ENCODE measurements at places on chromosomes 12 and 14.

- DNase-seq, result no peak
These were observed 8.6 kb upstream of the OAS3 start for GRCh38 chr12:112929715-112930114.

GRCh38 chr12:43011383-43011926 is 421.9 kb upstream of the PRICKLE1 start:
- no peak for DNase-seq

DNA sequence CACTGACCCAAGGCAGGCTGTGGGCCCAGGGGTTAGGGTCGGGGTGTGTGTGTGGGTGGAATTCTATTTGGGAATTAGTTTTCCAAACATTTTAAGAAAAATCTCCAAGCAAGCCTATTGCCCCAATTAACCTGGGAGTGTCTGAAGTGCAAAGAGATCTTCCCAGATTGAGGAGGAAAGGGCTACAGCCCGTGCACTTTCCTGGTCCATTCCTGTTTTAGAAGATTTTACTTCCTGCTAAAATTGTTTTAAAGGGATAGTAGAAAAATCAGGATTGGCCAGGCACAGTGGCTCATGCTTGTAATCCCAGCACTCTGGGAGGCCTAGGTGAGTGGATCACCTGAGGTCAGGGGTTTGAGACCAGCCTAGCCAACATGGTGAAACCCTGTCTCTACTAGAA is 5.3 kb downstream of the DCTN2 start:
- no peak for DNase-seq

GRCh38 chr14:94113073-94113472 is 2.5 kb downstream of the IFI27 start:
- DNase-seq, result no peak

DNA sequence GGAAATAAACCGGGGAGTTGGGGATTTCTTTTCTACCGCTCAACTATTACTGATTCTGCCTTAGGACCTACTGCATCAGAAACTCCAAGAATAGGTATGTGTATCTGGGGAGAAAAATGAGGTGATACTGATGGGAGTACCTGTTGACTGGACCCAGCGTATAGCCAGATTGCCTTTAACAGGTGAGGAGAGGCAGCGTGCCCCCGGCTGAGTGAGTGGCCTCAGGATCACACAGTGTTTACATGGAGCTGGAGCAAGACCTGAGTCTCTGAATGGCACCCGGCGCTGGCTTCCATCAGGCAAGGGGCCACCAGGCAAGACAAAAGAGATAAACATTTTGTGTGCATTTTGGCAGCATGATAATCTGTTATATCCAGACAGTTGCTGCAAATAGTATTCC is 496.2 kb downstream of the EGLN3 start:
- peak; percentile 50 for DNase-seq

DNA sequence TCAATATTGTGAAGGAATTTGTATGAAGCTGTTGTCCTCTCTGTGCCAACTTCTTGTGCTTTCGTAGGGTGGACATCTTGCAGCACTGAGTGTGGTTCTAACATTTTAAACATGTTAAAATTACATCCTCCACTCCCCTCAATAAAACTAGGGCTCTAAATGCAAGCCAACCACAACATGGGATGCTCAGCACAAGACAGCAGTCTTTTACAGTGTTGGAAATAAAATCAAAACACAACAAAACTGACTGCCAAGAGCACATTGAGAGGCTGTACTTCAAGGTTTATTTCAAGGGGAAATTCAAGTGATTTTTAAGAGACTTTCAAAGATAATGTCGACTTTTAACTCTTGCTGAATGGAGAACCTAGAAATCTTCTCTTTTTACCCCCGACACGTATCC is 396.9 kb downstream of the TMTC2 start:
- no peak for DNase-seq

GRCh38 chr14:39038542-39038941 is 64.5 kb downstream of the SEC23A start:
- DNase-seq, result peak; percentile 9

GRCh38 chr12:106226884-106227640 is 20.8 kb downstream of the CKAP4 start:
- DNase-seq, result peak; percentile 85

DNA sequence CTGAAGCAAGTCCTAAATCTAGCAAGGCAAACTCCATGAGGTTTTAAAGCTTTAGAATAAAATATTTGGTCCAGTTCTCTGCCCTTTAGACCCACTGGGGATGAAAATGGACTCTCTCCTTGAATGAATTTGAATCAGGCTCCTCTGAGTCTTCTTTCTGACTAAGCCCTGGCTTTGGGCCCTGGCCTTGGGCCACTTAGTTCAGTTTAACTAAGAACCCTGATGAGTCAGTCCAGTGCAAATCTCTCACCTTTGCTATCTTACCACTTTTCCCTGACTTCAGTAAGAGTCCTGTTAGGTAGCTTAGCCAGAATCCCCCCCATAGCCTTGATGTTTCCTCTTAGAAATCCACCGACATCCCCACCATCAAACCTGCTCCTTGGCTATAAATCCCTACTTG is 427.5 kb downstream of the SNAPC1 start:
- no peak for DNase-seq

- peak; percentile 80 for DNase-seq
These were observed 15.8 kb upstream of the KRT7 start for GRCh38 chr12:52217223-52217622.

DNA sequence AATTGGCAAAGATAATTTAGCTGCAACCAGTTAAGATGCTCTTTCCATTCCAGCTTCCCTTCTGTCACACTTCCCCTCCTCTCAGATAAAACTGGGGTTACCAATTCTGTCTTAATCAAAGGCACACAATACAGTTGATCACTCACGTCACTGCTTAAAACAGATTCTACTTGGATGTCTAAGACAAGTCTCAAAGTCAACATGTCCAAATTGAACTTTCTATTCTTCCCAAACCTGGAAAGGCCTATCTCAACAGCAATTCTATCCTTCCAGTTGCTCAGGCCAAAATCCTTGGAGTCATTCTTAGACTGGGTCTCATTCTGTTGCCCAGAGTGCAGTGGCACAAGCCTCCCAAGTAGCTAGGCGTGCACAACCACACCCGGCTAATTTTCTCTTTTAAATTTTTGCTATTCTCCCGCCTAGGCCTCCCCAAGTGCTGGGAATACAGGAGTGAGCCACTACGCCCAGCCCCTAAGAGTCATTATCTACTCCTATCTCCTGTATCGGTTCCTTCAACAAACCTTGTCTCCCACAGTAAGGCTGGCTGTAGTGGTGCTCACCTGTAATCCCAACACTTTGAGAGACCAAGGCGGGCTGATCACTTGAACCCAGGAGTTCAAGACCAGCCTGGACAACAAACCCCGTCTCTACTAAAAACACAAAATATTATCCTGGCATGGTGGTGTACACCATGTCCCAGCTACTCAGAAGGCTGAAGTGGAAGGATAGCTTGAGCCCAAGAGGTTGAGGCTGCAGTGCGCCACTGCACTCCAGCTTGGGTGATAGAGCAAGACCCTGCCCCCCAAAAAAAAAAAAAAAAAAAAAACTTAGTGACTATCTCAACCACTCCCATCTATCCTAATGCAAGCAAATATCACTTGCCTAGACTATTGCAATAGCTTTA is 4.7 kb downstream of the RPS29 start:
- no peak for DNase-seq

- no peak for DNase-seq
These were observed 78.9 kb downstream of the SETD3 start for GRCh38 chr14:99401621-99402284.

- no peak for DNase-seq
These were observed 14.4 kb upstream of the TUNAR start for GRCh38 chr14:95862243-95862642.

GRCh38 chr12:58513852-58514251 is 406.5 kb downstream of the LRIG3 start:
- DNase-seq, result peak; percentile 19

- no peak for DNase-seq
These were observed 15.6 kb downstream of the TTC6 start for GRCh38 chr14:37610945-37611523.

GRCh38 chr12:22687361-22688076 is 62.5 kb downstream of the ETNK1 start:
- DNase-seq, result no peak
